ENCODE measurements at places on chromosomes 5 and 9.
A peak's percentile ranks its signal among the peaks of the same experiment; 100 is the strongest.

DNA sequence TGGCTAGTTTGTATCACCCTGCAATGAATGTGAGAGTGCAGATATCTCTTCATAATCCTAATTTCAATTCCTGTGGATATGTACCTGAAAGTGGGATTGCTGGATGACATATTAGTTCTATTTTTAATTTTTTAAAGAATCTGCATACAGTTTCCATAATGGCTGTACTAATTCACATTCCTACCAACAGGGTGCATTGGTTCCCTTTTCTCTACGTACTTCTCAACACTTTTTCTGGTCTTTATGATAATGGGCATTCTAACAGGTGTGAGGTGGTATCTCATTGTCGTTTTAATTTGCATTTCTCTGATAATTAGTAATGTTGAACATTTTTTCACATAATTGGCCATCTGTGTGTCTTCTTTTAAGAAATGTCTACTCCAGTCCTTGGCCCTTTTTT lies 927.5 kb downstream of the DTWD2 start:
- no peak for DNase-seq

- DNase-seq: no peak
Measured at GRCh38 chr5:99104538-99105132, 175.8 kb upstream of the CHD1 start.

DNA sequence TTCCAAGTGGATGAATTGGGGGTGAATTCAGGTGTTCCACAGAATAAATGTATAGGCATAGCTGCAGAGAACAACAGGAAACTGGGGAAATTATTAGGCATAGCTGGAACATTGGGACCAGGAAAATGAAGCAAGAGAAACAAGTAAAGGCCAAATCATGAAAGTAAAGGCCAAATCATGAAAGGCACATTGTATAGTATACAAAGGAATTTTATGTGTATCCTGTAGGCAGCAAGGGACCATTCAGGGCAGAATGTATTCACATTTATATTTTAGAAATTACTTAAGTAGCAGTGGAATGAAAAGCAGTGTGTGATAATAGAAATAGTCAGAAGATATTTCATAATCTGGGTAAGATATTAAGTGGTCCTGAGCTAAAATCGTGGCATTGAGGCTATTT lies 127.3 kb upstream of the GRHPR start:
- no peak for DNase-seq

DNA sequence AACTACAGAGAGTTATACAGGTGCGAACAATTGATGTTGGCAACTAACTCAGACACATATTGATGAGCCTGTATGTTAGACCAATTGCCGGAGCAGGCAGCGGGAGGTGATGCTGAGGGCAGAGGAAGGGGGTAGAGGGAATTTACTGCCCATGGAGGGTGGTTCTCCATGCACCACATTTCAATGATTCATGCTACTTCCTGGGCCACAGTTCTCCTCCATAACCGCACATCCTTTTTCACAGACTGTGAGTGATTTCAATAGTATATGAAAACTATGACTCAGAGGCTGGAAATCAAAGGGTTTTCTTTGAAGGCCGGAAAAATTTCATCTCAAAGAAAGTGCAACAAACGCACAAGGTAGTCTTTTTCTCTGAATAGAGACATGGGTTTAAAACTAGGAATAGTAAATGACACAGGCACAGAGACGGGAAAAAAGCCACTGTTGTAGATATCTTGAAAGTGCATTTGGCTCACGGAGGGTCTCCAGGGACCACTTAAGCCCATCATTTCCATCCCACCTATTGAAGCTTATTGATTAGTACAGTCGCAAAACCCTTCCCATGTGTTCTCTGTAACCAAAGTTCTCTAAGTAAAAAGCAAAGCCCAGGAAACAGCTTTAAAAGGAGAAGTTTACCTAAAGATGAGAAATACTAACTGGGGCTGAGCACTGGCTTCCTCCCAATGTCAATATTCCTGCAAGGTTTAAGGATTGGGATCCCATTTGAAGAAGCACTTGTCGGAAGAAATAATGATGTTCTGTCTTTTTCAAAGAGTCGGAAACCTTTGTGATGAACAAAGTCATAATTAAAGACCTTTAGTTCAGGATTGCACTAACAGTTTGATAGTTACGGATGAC lies 28.0 kb upstream of the ADAM19 start:
- peak; percentile 56 for DNase-seq

- no peak for DNase-seq
Measured at GRCh38 chr5:157926977-157927376, 68.0 kb upstream of the CLINT1 start.

- no peak for DNase-seq
Measured at GRCh38 chr9:132985489-132985888, 7.0 kb downstream of the GFI1B start.

DNA sequence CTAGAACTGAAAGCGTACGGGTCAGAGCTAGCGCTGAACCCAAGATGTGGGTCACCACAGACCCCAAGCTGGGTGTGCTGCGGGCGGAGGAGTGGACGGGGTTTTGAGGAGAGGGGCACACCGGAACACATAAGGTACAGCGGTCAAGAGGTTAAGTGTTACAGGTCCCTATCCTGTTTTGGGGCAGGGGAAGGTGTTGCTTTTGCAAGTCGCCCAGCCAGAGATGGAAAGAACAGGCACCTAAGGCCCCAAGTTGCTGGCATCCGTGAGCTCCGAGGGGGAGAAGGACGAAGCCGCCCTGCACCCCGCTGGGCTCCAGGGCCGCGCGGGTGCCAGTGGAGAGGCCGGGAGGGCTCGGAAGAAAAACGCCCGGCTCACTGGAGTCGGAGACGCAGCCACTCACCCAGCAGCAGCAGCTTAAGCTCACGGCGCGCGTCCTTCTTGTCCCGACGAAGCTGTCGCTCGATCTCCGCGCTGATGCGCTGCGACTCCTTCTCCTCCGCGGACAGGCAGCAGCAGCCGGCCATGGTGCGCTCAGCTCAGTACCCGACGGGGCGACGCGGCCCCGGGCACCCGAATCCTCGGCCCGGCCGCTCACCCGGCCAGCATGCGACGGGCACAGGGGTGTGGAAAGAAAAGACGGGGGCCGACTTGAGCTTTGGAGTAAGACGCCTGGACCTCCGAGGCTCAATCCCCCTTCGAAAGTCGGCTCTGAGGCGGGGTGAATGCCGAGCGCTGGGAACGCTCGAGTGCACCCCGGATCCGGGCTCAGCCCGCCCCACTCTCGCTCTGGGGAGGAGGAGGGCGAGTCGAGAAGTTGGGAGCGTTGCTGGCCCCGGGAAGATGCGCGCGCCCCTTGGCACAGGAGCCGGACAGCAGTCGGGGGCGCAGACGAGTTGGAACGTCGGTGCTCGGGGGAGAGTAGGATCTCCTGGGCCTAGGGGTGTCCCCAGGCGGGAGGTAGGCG lies 572 bp downstream of the GNA14 start:
- DNase-seq: no peak

DNA sequence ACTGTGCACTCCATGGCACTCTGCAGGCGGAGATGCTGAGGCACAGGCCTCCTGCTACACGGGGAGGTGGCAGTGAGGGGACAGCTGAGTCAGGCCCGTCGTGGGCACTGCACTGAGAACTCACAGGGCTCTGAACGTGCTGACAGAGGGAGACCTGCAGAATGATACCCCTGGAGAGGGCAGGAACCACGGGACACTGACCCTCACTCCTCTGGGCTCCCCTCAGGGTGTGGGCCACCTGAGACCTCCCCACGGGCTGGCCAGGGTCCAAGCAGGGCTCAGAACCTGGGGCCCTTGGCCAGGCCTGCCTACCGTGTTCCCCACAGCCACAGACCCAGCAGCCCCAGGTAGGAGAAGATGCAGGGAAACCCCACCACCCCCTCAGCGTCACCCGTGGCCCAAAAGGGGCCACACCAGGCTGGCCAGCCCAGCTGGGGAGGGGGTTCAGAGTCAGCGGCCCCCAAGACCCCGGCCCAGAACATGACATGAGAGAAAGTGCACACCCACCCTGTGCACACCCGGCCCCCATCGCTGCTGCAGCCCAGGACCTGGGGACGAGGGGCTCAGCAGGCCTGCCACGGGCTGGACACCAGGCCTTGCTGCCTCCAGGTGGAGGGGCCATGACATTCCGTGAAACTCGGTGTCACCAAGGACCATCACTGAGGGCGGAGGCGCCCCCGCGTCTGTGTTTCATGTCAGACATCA lies 30.9 kb downstream of the GLT6D1 start:
- no peak for DNase-seq

GRCh38 chr5:56415356-56415765 lies 182.2 kb upstream of the ANKRD55 start:
- DNase-seq: no peak

GRCh38 chr9:91900055-91900796 lies 49.8 kb downstream of the ROR2 start:
- DNase-seq: no peak

- no peak for DNase-seq
Measured at GRCh38 chr5:53326424-53327153, 153.8 kb upstream of the FST start.

GRCh38 chr5:158841481-158842276 lies 258.0 kb downstream of the EBF1 start:
- no peak for DNase-seq

- no peak for DNase-seq
Measured at GRCh38 chr5:173318881-173319620, 9.2 kb downstream of the STC2 start.

Measured in activated T-helper 9 cell treated with anti-CD3 and anti-CD28 coated beads, Interleukin-2, amount 50 U/mL, for 16 hours (primary cell).